Left lung (tissue), 14 donors: ENCODE measurements at places on chromosomes 4 and X. TPM values are rescaled to one million over a fixed set of nuclear protein-coding genes. Genes with fewer than 3 reads are reported as not detected.
A peak's percentile ranks its signal among the peaks of the same experiment; 100 is the strongest.

The SCML1 gene
- 7.7 TPM for total RNA-seq

DNA sequence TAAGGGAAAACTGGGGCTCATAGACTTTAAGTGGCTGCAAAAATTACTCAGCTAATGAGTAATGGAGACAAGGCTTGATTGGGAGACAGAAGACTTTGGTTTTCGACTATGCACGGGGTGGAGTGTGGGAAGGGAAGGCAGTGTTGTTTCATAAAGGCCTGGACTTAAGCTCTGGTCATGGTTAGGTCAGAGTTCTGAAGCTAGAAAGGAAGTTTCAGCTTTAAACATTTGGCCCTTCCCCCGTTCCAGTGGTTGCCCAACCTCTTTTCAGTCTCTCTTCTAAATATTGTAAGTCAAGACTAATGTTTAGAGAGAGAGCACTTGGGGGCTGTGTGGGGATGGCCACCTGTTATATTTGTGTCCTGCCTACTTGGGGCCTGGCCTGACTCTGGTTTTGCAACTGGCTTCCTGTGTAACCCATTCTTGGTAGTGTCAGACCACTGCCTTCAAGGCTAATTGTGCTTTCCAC is 21.0 kb downstream of the MSN start:
- H3K4me3 ChIP-seq, result no peak overlapping the region
- no peak for DNase-seq
- H3K36me3 ChIP-seq, result no peaks in the 10 kb centered on the region
- peaks cover 100% of the 10 kb centered on the region for H3K4me1 ChIP-seq
- peak overlapping the region; percentile 72 for H3K27ac ChIP-seq

- no peaks in the 10 kb centered on the region for H3K36me3 ChIP-seq
- H3K27ac ChIP-seq, result no peak overlapping the region
- DNase-seq, result no peak
- no peak overlapping the region for H3K4me3 ChIP-seq
- no peaks in the 10 kb centered on the region for H3K27me3 ChIP-seq
Observed at GRCh38 chr4:38008571-38009021, 48.4 kb downstream of the PTTG2 start.

DNA sequence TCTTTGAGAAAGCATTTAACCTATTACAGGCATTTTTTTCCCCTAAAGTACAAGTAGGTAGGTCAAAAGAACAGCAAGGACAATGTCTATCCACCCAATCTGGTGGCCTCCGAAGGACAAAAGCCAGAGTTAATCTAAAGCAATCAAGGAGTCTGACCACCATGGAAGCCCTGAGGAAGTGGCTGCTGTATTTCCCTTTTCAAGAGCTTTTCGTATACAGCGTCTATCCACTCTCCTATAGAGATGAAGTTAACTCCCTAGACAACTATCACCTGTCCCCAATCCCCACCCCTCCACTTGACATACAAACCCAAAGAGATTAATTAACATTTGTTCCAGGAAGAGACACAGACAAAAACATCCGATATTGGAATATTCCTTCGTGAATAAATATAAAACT is 85.5 kb downstream of the SNCA start:
- H3K4me3 ChIP-seq, result no peak overlapping the region
- no peaks in the 10 kb centered on the region for H3K27me3 ChIP-seq
- DNase-seq, result no peak
- no peaks in the 10 kb centered on the region for H3K36me3 ChIP-seq

DNA sequence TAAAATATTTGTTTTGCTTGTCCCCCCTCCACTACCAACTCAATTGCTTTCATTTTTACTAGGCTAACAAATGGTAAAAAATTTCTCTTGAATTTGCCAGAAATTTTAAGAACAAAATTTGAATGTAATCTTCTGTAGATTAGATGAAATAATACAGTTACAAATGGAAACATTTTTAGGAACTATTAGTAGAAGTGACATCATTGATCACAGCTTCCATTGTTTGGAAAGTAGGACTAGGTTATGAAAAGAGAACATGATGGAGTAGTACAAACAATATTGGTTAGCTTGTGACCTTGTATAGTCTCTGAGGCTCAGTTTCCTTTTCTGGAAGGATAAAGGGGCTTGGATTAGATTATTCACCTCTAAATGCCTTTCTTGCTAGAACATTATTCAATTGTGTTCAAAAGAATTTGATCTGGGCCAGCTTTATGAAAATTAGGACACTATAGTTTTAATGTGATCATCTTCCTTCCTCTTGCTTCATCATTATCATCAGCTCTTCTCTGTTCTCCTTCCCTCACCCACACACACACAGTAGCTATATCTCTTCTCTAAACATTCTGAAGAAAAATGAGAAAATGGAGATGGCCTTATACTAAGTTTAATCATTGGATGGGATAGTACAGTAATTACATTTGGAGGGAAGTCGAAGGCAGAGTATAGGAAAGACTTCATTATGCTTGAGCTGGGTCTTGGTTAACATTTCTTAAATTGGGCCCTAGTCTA is 9.9 kb downstream of the MTMR1 start:
- H3K27me3 ChIP-seq, result no peaks in the 10 kb centered on the region
- no peaks in the 10 kb centered on the region for H3K36me3 ChIP-seq
- no peak overlapping the region for H3K27ac ChIP-seq
- DNase-seq, result no peak
- H3K4me1 ChIP-seq, result peaks cover 6% of the 10 kb centered on the region

The IL1RAPL1 gene
- not detected for total RNA-seq

The HSFX1 gene
- 1.2 TPM for total RNA-seq

The TCEAL9 gene
- total RNA-seq, result 55.0 TPM

GRCh38 chr4:89898304-89898716 is 3.7 kb downstream of the MMRN1 start:
- H3K4me1 ChIP-seq, result no peaks in the 10 kb centered on the region
- H3K4me3 ChIP-seq, result no peak overlapping the region
- no peak for DNase-seq
- no peak overlapping the region for H3K27ac ChIP-seq
- H3K27me3 ChIP-seq, result no peaks in the 10 kb centered on the region

- H3K4me3 ChIP-seq, result no peak overlapping the region
- DNase-seq, result no peak
- no peaks in the 10 kb centered on the region for H3K4me1 ChIP-seq
- no peak overlapping the region for H3K27ac ChIP-seq
- no peaks in the 10 kb centered on the region for H3K27me3 ChIP-seq
Observed at GRCh38 chrX:118493653-118494297, 1.8 kb upstream of the DOCK11 start.

DNA sequence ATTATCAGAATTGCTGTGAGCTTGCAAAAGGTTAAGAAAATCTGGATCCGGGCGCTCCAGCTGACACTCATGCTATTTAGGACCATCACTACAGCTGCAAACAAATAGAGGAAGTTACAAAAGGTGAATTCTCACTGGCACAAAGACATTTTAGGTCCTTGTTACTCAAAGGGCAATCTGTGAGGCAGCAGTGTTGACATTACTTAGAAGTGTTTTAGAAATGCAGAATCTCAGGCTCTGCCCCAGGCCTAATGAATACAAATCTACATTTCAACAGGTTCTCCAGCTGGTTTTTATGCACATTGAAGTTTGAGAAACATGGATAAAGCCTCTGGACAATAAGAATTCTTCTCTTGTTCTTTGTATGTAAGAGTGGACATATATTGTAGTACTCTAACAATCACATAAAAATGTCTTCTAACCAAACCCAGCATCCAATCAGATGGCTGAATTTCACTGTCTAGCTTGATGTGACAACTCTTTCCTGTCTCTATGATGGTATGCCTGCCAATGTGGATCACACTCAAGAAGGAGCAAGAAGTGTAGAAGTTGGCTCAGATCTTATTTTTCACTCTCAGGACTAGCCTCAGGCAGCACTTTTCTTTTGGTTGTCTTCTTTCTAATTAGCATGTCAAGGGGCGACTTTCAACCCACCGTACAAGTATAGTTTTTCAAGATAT is 18.8 kb downstream of the SLC7A11 start:
- peaks cover 9% of the 10 kb centered on the region for H3K4me1 ChIP-seq
- H3K36me3 ChIP-seq, result no peaks in the 10 kb centered on the region
- no peak overlapping the region for H3K4me3 ChIP-seq
- no peaks in the 10 kb centered on the region for H3K27me3 ChIP-seq

- no peaks in the 10 kb centered on the region for H3K36me3 ChIP-seq
- H3K27ac ChIP-seq, result no peak overlapping the region
- no peak for DNase-seq
- no peaks in the 10 kb centered on the region for H3K27me3 ChIP-seq
- H3K4me1 ChIP-seq, result no peaks in the 10 kb centered on the region
Observed at GRCh38 chrX:36414056-36414455, 494.5 kb downstream of the CFAP47 start.

The MID1 gene
- 21.9 TPM for total RNA-seq

- DNase-seq, result no peak
- H3K36me3 ChIP-seq, result no peaks in the 10 kb centered on the region
- no peaks in the 10 kb centered on the region for H3K27me3 ChIP-seq
- no peak overlapping the region for H3K4me3 ChIP-seq
- no peak overlapping the region for H3K27ac ChIP-seq
Observed at GRCh38 chrX:538311-538710, 92.3 kb upstream of the SHOX start.

The C1QTNF7 gene
- total RNA-seq, result 2.1 TPM

- H3K4me3 ChIP-seq, result no peak overlapping the region
- H3K27me3 ChIP-seq, result no peaks in the 10 kb centered on the region
- H3K36me3 ChIP-seq, result peaks cover 8% of the 10 kb centered on the region
- peaks cover 27% of the 10 kb centered on the region for H3K4me1 ChIP-seq
- no peak overlapping the region for H3K27ac ChIP-seq
Observed at GRCh38 chrX:153731117-153731844, 6.6 kb downstream of the ABCD1 start.

The GPR173 gene
- total RNA-seq, result 2.0 TPM

- H3K4me1 ChIP-seq, result peaks cover 8% of the 10 kb centered on the region
- no peaks in the 10 kb centered on the region for H3K36me3 ChIP-seq
- no peak overlapping the region for H3K27ac ChIP-seq
- H3K4me3 ChIP-seq, result no peak overlapping the region
Observed at GRCh38 chr4:40003986-40004385, 26.3 kb upstream of the PDS5A start.
